ENCODE measurements at places on chromosomes 5 and 9. TPM values are rescaled to one million over a fixed set of nuclear protein-coding genes. Genes with fewer than 3 reads are reported as not detected.

DNA sequence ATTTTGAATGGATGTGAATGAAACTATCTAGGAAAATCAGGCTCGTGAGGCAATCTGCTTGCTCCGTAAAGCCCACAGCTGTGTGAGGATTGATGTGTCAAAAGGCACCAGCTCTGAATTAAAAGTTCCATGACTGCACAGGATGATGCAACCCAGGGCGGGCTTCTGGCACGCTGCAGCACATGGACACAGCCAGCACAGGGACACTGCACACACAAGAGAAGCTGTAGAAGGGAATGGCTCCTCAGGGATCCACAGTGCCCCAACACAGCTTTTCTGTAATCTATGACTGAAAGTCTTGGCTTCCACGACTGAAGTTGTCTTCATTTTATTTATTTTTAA lies 151.0 kb downstream of the GCNT1 start:
- no peaks in the 10 kb centered on the region for H3K27me3 ChIP-seq
- H3K36me3 ChIP-seq: no peaks in the 10 kb centered on the region
- H3K4me1 ChIP-seq: peaks cover 5% of the 10 kb centered on the region
- peak; percentile 93 for DNase-seq

DNA sequence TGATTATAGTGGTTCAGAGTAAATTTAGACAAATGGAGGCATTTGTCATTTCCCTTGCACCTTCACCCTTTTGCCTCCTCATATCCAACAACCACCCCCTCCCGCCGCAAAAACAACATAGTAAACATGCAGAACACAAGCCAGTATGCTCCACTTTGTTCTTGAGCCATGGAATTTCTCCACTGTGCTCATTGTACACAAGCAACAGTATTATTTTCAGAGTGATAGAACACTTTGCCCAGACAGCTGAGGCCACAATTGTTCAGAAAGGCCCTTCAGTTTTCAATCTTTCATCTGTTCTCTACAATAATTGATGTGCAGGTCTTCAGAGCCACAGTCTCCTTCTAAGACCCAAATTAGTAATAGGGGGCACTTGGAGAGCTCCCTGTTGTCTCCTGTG lies 272.8 kb upstream of the SLC30A5 start:
- H3K36me3 ChIP-seq: no peaks in the 10 kb centered on the region
- H3K4me1 ChIP-seq: no peaks in the 10 kb centered on the region
- no peaks in the 10 kb centered on the region for H3K27me3 ChIP-seq
- H3K27ac ChIP-seq: no peak overlapping the region
- no peak overlapping the region for H3K4me3 ChIP-seq

GRCh38 chr5:127988146-127988760 lies 95.3 kb upstream of the SLC12A2 start:
- H3K36me3 ChIP-seq: no peaks in the 10 kb centered on the region
- H3K27ac ChIP-seq: peak overlapping the region; percentile 37
- peak; percentile 89 for DNase-seq

DNA sequence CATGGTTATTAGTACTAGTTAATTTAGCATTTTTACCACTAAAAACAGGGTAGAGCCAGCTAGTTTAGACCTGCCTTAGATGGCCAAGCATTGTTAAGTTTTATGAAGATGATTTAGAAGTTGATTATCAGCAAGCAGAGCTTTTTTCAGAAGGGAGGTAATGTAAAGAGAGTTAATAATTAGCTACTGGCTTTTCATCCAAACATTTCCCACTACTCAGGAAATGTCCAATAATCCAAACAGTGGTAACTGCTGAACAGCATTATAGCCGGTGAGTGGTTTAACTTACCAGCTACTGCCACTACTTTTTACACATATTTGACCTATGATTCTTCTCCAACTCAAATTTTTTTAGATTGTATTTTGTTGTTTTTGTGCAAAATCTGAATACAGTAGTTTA lies 1.7 kb downstream of the ITGA1 start:
- no peaks in the 10 kb centered on the region for H3K36me3 ChIP-seq
- H3K27ac ChIP-seq: peak overlapping the region; percentile 85
- no peak for DNase-seq
- peaks cover 4% of the 10 kb centered on the region for H3K4me1 ChIP-seq
- H3K27me3 ChIP-seq: no peaks in the 10 kb centered on the region

- no peak overlapping the region for H3K27ac ChIP-seq
- H3K4me3 ChIP-seq: no peak overlapping the region
- H3K4me1 ChIP-seq: no peaks in the 10 kb centered on the region
- H3K36me3 ChIP-seq: no peaks in the 10 kb centered on the region
- DNase-seq: no peak
Measured at GRCh38 chr5:135481387-135481786, 29.2 kb upstream of the TIFAB start.

DNA sequence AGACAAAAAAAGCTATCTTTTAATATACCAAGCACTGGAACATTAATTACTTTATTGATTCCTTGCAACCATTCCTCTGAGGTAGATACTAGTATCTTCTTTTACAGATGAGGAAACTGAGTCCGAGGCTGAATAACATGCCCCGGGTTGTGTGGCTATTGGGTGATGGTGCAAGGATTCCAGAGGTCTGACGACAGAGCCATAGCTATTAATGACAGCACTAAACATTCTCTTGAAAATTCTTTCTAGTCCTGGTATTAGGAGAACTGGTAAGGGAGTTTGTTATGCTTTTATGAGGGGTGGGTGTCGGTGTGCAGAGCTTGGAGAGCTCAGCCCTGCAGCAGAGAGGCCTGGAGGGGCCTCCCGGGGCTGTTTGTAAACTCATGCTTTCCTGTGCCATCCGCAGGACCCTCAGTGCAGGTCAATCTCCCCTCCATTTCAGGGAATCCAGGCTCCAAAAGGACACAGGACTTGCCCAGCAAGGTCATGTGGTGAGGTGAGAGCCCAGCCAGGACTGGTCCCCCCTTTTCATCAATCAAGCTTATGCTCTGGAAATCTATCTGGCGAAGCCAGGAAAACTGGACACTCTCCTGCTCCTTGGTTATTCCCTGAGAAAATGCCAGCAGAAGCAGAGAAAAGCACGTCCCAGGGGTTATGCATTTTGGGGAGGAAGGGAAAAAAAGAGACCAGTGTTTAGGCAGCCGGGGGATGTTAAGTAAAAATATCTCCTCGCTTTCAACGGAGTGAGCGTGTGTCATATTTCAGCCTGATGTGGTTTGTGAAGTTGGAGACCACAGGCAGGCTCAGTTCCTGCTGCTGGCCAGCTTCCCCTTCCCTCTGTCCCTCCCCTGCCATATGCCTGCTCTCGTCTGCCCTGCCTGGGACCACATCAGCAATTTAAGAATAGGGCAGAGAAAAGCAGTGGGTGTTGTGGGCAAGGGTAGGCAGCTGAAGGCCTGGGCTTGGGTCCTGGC lies 3.7 kb downstream of the GSN start:
- no peaks in the 10 kb centered on the region for H3K36me3 ChIP-seq
- H3K4me3 ChIP-seq: no peak overlapping the region
- H3K4me1 ChIP-seq: peaks cover 63% of the 10 kb centered on the region
- H3K27ac ChIP-seq: peak overlapping the region; percentile 67
- no peaks in the 10 kb centered on the region for H3K27me3 ChIP-seq

- H3K27ac ChIP-seq: no peak overlapping the region
- no peak overlapping the region for H3K4me3 ChIP-seq
- H3K27me3 ChIP-seq: no peaks in the 10 kb centered on the region
- peak; percentile 53 for DNase-seq
Measured at GRCh38 chr9:84860249-84861115, 191.0 kb downstream of the NTRK2 start.

GRCh38 chr9:77582525-77582924 lies 65.6 kb downstream of the GNA14 start:
- no peak overlapping the region for H3K4me3 ChIP-seq
- peaks cover 13% of the 10 kb centered on the region for H3K4me1 ChIP-seq
- DNase-seq: no peak
- H3K27me3 ChIP-seq: no peaks in the 10 kb centered on the region
- no peaks in the 10 kb centered on the region for H3K36me3 ChIP-seq

GRCh38 chr5:66967826-66968262 lies 228.8 kb downstream of the CD180 start:
- H3K36me3 ChIP-seq: no peaks in the 10 kb centered on the region
- H3K27ac ChIP-seq: no peak overlapping the region
- H3K4me1 ChIP-seq: peaks cover 3% of the 10 kb centered on the region
- DNase-seq: peak; percentile 26

DNA sequence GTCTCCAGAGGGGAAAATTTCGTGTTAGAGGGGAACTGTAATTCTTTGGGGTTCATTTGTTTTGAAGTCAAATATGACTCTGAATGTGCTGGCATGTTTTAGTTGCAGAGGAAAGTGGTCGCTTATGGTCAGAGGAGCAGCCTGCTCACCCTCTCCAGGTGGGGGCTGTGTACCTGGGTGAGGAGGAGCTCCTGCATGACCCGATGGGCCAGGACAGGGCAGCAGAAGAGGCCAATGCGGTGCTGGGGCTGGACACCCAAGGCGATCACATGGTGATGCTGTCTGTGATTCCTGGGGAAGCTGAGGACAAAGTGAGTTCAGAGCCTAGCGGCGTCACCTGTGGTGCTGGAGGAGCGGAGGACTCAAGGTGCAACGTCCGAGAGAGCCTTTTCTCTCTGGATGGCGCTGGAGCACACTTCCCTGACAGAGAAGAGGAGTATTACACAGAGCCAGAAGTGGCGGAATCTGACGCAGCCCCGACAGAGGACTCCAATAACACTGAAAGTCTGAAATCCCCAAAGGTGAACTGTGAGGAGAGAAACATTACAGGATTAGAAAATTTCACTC lies 13.5 kb downstream of the TXNDC15 start:
- H3K4me3 ChIP-seq: no peak overlapping the region
- H3K27me3 ChIP-seq: no peaks in the 10 kb centered on the region
- DNase-seq: no peak
- no peak overlapping the region for H3K27ac ChIP-seq

DNA sequence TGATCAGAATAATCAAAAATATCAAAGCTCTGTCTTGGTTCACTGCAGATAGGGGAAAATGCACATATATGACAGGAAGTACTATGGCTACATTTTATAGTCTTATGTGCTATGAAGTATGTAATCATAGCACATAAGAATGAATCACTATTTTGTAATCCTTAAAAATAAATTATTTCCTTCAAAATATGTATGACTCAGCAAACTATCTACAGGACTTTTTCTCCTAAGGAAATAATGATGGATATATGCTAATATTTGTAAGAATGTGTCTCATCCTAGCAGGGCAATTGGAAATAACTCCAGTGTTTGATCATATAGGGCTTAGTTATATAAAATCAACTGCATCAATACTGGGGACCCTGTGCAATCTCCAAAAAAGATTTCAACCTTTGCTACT lies 85.1 kb downstream of the SLC24A2 start:
- no peaks in the 10 kb centered on the region for H3K4me1 ChIP-seq
- DNase-seq: no peak
- no peaks in the 10 kb centered on the region for H3K36me3 ChIP-seq
- H3K4me3 ChIP-seq: no peak overlapping the region
- H3K27me3 ChIP-seq: no peaks in the 10 kb centered on the region

GRCh38 chr5:130687085-130687733 lies 477.8 kb downstream of the HINT1 start:
- DNase-seq: no peak
- no peak overlapping the region for H3K27ac ChIP-seq
- no peaks in the 10 kb centered on the region for H3K36me3 ChIP-seq
- H3K27me3 ChIP-seq: no peaks in the 10 kb centered on the region
- no peak overlapping the region for H3K4me3 ChIP-seq

DNA sequence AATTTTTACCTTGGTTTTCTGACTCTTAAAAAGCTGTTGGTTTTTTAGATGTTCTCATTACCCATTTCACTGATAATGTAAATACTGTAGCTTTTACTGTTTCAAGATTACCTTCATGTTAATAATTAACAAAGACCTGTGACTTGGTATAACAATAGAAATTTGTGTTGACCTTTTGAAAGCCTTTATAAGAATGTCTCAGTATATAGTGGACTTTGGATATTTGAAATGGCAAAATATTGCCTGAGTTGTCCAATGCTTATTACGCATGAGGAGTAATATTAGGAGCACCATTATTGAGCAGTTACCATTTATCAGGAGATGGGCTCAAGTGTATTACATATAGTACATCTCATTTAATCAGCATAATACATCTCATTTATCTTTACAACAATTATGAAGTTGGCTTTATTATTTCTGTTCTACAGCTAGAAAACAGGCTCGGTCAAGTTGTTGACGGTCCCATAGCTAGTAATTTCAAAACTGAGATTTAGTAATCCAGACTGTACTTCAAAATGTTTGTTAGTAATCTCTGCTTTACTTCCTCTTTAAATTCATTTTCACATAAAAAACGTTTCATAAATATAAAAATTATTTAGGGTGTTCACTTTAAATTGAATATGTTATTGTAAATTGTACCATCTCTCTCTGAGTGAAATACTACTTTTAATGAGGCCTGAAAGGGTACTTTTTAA lies 50.7 kb upstream of the FKTN start:
- H3K4me3 ChIP-seq: no peak overlapping the region
- H3K27me3 ChIP-seq: no peaks in the 10 kb centered on the region
- peaks cover 2% of the 10 kb centered on the region for H3K36me3 ChIP-seq

DNA sequence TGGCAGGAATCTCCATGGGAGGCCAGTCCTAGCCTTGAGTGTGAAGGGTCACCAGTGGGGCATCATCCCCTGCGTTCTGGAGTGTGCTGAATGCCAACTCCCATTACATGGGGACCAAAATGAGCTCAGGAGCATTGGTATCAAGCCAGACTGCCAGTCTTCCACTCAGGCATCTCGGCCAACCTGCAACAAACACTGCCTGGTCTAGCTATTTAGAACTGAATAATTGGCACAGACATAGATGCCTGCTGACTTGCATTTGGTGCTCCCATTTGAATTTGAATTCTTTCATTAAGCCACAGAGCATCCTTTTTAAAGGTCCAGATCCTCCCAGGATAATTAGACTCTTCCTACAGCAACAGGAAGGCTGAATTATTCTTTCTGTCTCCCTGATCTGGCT lies 116.6 kb upstream of the ABCA1 start:
- H3K36me3 ChIP-seq: no peaks in the 10 kb centered on the region
- H3K4me3 ChIP-seq: no peak overlapping the region
- H3K27ac ChIP-seq: no peak overlapping the region

Gene ADGRD2
- total RNA-seq: not detected

Gene IL9
- not detected for total RNA-seq

Gene PCDHA1
- total RNA-seq: 0.04 TPM

Gene PTPRD
- total RNA-seq: 67.2 TPM

Gene LVRN
- 3.3 TPM for total RNA-seq

Gene TRIM23
- total RNA-seq: 24.1 TPM

Gene REEP2
- 8.1 TPM for total RNA-seq

Gene QRFP
- total RNA-seq: not detected

Gene HK3
- 0.75 TPM for total RNA-seq

Gene RXRA
- total RNA-seq: 19.0 TPM

All from muscle of leg (tissue), 16 donors.